ENCODE measurements at places on chromosomes 4 and X.

DNA sequence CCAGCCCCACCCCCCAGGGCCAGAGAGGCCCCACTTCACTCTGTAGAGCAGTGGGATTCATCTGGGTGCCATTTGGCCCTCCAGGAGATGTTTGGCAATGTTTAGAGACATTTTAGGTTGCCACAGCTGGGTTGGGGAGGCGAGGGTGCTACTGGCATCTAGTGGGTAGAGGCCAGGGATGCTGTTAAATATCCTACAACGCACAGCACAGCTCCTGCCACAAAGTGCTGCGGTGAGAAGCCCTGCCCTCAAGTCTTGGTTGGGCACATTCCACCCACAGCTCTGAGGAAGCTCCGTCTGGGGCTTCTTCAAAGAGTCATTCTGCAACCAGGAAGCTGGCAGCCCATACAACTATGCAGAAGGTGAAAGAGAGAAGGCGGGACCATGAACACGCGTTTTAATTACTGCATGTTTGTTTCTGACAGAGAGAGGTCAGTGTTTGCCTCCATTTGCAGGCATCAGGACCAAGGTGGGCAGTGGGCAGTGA lies 48.1 kb upstream of the FAM9C start:
- no peak for DNase-seq

DNA sequence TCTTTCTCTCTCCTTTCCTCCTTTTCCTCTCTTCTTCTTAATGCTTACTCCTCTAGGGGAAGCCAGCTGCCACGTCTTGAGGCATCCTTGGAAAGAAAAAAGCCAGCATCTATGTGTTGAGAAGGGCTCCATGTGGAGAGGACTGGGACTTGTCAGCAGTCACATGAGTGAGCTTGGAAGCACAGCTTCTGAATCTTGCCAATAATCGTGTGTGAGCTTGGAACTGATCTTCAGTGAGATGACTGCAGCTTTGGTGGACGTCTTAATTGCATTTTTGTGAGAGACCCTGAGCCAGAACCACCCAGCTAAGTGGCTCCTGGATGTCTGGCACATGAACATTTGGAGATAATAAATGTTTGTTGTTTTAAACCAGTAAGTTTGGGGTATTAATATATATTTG lies 371.7 kb downstream of the SLITRK2 start:
- no peak for DNase-seq

GRCh38 chr4:86855572-86855971 lies 6.4 kb upstream of the SLC10A6 start:
- no peak for DNase-seq

- no peak for DNase-seq
Observed at GRCh38 chr4:186304216-186304615, 38.2 kb downstream of the F11 start.

GRCh38 chr4:175386776-175387507 lies 425.1 kb downstream of the GPM6A start:
- DNase-seq: no peak

DNA sequence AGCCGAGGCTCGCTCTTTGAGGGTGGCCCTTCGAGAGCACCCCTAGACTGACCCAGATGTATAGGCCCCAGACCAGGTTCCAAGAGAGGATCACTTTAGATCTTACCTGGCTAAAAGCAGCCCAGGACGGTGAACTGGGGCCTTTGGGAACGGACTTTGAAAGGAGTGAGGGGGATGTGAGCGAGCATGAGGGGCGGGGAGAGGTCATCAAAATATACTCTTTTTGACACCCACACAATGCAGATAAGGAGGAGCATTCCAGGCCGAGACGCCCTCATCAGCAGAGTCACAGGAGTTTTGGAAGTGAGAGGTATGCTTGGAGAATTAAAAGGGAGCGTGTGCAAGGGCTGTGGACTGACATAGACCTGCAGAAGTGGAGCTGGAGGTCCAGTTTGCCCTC lies 528 bp downstream of the NSDHL start:
- peak; percentile 40 for DNase-seq

DNA sequence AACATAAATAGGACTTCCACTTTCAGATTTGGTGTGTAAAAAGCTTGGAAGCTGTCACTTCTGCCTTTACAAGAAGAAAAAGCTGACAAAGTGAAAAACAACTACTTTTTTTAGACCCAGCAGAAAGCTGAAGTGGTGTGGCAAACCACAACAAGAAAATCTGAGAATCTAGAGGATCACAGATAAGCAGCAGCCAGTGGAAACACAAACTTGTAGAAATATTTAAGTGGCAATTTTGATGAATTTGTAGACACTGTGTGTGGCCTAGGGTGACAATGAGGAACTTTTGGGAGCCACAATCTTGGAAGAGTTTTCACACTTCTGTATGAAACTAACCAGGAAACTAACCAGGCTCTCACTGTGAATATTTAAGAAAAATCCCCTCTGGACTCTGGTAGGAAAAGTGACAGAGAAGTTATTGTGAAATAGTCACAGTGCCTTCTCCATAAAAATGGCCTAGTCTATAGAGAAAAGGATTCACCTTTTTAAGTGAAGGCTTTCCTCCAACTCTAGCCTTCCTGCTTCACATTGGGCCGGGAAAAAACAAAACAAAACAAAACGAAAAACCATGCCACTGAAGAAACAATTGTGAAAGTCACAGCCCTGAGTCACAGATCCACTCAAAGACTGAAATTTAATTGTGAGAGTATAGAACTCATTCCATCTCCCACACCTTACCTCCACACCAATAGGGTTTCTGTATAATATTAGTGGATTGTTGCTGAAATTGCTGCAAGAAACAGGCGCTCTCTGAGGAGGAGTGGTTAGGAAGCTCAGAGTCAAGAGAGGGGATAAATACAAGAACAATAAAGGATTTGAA lies 26.7 kb upstream of the GUCY1A1 start:
- no peak for DNase-seq

DNA sequence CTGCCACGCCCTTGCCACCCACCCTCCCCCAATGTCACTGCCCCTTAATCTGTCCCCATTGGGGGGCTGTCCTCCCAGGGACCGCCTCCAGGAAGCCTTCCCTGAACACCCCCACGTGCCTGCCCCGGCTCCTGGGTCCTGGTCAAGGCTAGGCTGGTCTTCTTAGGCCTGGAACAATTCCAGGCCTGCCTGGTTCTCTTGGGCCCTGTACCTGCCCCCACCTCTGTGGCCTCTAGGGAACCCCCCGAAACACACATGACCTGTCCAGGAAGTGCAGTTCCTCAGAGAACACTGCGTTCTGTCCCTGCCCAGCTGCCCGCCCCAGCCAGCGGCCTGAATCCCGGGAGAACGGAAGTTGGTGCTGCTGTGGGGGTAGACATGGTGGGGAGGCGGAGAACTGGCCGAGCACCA lies 5.1 kb downstream of the MXD4 start:
- DNase-seq: no peak

DNA sequence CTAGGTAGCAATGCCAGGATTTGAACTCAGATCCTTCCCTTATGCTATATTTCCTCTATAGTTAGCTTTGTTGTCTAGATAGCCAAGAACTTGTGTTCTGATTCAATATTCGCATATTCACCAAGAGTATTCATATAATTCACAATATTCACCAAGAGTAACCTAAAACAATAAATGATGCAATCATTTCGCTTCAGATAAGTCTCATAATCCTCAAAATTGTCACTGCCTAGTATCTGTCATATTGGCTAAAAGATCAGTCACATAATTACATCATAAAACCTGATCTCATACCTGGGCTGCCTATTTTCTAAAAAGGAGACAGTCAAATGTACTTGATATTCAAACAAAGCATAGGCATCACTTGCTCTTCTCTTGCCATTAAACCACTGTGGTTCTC lies 199.7 kb upstream of the CPEB2 start:
- no peak for DNase-seq

DNA sequence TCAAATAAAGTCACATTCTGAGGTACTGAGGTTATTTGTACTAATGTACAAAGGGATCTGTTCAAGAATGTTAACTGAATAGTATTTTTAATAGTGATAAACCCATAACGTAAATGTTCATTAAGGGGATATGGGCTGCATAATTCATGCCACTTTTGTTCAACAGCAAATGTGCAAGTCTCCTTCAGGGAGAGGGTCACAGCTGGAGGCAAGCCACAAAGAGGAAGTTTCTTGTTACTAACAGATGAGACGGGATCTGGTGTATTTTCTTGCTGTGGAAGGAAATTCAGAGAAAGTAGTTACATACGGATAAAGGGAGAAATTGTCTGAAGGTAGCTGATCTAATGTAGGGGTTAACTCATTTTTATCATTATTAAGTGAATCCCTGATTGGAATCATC lies 10.0 kb downstream of the ZFP42 start:
- DNase-seq: no peak

DNA sequence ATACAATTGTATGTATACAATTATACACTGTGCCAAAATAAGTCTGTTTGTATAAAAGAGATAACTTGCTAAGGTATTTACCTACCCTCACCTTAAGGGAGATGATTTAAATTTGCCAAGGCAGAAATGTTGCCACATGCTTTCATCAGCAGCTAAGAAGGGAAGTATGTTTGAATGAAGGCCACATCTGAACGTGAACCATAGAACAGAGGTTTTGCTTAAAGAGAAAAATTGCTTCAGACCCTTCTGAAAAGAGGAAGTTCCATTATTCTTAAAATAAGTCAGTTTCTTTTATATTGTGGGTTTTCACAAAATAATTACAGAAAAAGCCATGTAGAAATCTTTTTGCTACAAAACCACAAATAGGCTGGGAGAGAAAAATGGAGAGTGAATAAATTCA lies 621.5 kb upstream of the HTR2C start:
- DNase-seq: peak; percentile 0

GRCh38 chr4:169079942-169080827 lies 70.1 kb upstream of the CBR4 start:
- peak; percentile 27 for DNase-seq

GRCh38 chrX:3443184-3443583 lies 96.7 kb upstream of the MXRA5 start:
- DNase-seq: no peak

DNA sequence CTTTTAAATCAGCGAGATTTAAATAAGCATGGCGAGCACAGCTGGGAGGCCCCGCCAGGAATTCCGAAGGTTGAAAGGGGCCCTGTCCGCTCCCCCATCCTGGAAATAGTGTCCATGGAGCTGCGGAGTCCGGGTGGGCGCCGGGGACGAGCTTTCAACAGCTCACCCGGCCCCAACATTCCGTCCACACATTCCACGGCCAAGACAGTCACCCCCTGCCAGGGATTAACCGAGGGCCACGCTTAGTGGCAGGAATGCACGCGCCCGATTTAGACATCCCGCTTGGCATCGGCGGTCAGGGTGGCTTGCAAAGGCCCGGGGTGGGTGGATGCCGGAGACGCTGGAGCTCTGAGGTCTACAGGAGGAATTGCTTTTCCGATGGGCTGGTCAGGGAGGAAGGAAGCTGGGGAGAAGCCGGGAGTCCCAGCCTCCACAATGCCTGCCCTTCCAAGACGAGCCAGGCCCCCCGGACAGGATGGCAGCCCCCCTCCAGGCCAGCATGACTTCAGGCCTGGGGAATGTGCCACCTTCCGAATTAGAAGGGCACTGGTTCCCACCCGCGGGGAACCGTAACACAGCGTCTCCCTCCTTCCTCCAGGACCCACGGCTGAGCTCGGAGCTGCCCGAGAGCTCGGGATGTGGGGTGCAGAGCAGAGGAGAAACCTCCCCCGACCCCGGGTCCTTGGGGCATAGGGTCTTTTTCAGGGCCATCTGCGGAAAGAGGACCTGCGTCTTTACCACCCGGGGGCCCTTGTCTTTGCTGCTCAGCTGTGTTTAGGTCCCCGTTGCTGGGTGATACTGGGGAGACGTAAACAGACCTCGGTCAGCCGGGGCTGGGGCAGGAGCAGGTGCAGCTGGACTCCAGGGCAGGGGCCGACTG lies 26.9 kb upstream of the PPP2R3B start:
- DNase-seq: no peak

GRCh38 chr4:185212581-185212980 lies 3.2 kb downstream of the SNX25 start:
- DNase-seq: no peak

- DNase-seq: no peak
Observed at GRCh38 chrX:8346060-8346459, 118.6 kb upstream of the VCX3B start.

DNA sequence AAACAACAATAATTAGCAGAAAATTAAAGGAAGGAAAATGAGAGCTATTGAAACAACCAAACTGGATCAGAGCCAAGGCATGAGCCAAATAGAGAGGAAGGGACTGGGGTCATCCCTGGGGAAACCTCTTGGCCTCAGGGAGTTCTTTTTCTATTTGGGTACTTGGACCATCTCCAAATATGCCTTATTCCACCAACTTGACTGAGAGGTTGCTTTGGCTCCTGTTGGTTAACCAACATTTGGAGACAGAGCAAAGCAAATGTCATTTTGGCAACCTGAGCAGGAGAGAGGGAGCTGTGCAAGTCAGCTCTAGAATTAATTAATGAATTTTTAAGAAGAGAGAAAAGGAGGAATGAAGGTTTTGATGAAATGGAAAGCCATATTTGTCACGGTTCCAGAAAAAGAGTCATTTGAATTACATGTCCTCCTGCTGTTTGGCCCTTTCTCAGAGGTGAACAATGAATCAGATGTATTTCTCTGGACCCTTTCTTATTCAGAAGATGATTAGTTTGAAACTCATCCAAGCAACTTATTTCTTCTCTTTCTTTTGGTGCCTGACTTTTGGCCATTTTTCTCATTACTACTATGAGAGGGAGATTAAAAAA lies 119.1 kb downstream of the CNKSR2 start:
- DNase-seq: no peak

DNA sequence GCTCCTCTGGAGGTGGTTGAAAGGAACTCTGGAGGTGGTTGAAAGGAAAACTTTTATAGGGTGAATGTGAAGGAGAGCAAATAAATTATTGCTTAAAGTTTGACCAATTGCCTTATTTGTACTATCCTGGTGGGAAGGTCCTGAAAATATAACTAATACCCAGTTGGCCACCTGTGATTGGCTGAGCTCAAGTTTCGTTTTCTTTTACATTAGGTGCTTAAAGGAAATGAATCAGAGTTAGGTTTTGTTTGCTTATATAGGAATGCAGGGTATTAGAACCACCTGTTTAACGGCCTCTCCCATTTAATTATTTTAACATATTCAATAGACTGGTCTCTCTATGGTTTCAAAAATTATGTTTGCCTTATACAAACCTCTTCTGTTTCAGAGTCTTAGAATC lies 497.6 kb downstream of the PRR32 start:
- DNase-seq: no peak

- DNase-seq: no peak
Observed at GRCh38 chr4:78971326-78971725, 32.1 kb upstream of the PAQR3 start.

GRCh38 chrX:131816551-131817136 lies 206.5 kb upstream of the STK26 start:
- no peak for DNase-seq

GRCh38 chrX:110046001-110046400 lies 43.1 kb downstream of the TMEM164 start:
- no peak for DNase-seq

- no peak for DNase-seq
Observed at GRCh38 chrX:44908827-44909226, 35.8 kb downstream of the KDM6A start.

- DNase-seq: no peak
Observed at GRCh38 chr4:142369141-142369540, 477.0 kb downstream of the INPP4B start.

DNA sequence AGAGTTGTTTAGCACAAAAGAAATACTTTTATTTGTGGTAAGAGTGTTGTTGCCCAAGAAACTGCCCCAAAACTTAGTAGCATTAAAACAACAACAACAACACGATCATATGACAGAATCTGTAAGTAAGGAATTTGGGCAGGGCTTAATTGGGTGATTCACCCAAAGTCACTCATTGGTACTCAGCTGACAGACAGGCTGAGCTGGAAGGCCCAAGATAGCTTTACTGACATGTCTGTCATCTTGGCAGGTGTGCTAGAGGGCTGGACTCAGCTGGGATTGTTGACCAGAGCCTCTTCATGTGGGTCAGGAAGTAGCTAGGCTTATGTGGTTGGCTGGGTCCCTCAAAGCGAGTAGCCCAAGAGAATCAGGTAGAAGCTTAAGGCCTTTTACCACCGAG lies 52.3 kb downstream of the KIAA0232 start:
- DNase-seq: peak; percentile 33

Data from erythroblast (primary cell).